ENCODE measurements at places on chromosomes 1 and 21. TPM values are rescaled to one million over a fixed set of nuclear protein-coding genes. Genes with fewer than 3 reads are reported as not detected.

The FAM110D gene
- total RNA-seq, result 2.1 TPM

The PLEKHA6 gene
- 2.4 TPM for total RNA-seq

The TBX19 gene
- total RNA-seq, result 0.46 TPM

The FHAD1 gene
- total RNA-seq, result 0.91 TPM

The LEFTY2 gene
- total RNA-seq, result not detected

The LCE3E gene
- not detected for total RNA-seq

The BRDT gene
- total RNA-seq, result not detected

The FAM72C gene
- 0.65 TPM for total RNA-seq

The CHI3L1 gene
- 1.5 TPM for total RNA-seq

The ARHGAP29 gene
- 212 TPM for total RNA-seq

The BARHL2 gene
- not detected for total RNA-seq

The DLGAP3 gene
- total RNA-seq, result not detected

The CLCNKA gene
- total RNA-seq, result not detected

The SLAMF9 gene
- not detected for total RNA-seq

The OR2AK2 gene
- not detected for total RNA-seq

The S100A2 gene
- 4.0 TPM for total RNA-seq

The TMPRSS15 gene
- total RNA-seq, result not detected

The OPTC gene
- total RNA-seq, result not detected

The TSPAN2 gene
- 3.6 TPM for total RNA-seq

The FAAH gene
- 2.1 TPM for total RNA-seq

The KRTAP27-1 gene
- not detected for total RNA-seq

The RHD gene
- total RNA-seq, result not detected

The COL11A1 gene
- 2.3 TPM for total RNA-seq

The TIAM1 gene
- 0.15 TPM for total RNA-seq

The CFAP126 gene
- total RNA-seq, result not detected

The AMY1C gene
- total RNA-seq, result not detected

The CFHR4 gene
- not detected for total RNA-seq

The ARHGAP30 gene
- total RNA-seq, result not detected
